ENCODE measurements at places on chromosomes 4 and X.

DNA sequence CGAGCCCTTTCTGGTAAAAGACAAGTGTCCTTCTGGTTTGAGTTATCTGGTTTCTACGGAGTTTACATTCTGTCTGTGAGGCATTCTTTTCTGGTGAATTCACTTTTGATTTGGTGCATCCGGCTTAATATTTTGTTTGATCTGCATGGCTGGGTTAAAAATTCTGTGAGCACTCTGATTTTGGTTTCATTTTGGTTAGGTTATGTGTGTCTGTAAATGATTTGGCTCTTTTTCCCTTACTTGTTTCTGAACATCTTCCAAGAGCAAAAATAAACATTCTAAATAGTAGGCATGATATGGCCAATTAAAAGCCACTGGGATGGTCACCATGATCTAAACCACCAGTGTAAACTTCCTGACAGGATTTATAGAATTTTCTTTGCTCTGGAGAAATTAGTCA is 85.7 kb upstream of the PTPN13 start:
- no peak for DNase-seq

DNA sequence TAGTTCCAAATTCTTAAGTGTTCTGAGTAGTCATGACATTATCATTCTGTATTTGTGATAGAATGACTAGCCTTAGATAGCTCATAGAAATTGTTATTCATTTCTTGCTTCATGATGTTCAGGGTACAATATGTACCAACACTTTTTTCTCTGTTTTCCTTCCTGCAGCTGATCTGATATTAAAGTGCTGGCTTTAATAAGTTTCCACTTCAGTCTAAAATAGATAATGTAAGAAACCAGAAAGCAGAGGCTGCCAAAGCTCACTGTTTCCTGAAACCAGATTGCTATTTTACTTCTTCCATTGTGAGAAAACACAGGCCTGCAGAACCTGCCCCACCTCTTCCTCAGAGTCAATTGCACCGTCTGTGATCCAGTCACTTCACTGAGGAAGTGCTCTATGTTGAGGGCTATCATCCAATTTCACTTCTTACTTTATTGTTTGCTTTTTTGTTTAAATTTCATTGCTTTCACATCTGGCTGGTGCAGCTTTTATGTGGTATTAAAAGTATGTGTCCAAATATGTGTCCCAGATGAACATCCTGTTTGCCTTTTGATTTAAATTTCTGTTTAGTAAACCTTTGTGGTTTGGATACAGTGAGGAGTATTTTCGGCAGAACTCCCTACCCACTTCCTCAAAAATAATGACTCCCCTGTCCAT is 652.1 kb downstream of the ANKRD50 start:
- DNase-seq, result no peak

DNA sequence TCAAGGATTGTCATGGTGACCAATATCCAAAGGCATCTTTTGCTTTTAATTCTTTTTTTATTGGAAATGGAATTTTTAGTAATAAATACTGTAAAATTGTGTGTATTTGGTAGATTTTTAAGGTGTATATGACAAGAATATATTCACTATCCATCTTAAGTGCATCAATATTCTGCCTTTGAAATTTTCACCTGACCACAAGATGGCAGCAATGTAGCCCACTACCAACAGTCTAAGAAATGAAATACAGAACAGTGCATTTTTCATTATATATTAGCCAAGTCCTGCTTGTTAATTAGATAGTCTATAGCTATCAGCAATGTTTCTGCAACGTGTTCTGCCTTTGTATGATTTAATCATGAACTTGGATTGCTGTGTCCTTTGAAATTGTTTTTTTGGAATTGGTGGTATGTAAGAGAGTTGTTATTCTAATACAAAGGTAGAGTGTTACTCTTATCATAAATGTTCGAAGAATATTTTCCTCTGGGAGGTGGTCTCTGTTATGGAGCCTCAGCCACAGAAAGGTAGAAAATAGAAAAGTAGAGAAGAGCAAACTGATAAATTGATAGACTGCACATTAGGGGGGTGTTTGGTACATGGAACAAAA is 38.2 kb downstream of the HPGDS start:
- no peak for DNase-seq

GRCh38 chrX:106331606-106332005 is 163.5 kb downstream of the PWWP3B start:
- no peak for DNase-seq

- no peak for DNase-seq
These were observed 6.6 kb downstream of the TIMM17B start for GRCh38 chrX:48890934-48891401.

GRCh38 chr4:52641854-52642563 is 17.1 kb downstream of the USP46 start:
- DNase-seq, result no peak

- DNase-seq, result no peak
These were observed 951 bp downstream of the SH3BP2 start for GRCh38 chr4:2793586-2794485.

- no peak for DNase-seq
These were observed 232.2 kb upstream of the FMR1 start for GRCh38 chrX:147679356-147680005.

GRCh38 chrX:41720125-41720779 is 3.7 kb upstream of the GPR82 start:
- no peak for DNase-seq
